ENCODE measurements at places on chromosomes 6 and 20.

- no peak for DNase-seq
These were observed 339.6 kb downstream of the UTRN start for GRCh38 chr6:144624716-144625115.

GRCh38 chr6:8229915-8230756 lies 127.8 kb upstream of the EEF1E1 start:
- DNase-seq = no peak

DNA sequence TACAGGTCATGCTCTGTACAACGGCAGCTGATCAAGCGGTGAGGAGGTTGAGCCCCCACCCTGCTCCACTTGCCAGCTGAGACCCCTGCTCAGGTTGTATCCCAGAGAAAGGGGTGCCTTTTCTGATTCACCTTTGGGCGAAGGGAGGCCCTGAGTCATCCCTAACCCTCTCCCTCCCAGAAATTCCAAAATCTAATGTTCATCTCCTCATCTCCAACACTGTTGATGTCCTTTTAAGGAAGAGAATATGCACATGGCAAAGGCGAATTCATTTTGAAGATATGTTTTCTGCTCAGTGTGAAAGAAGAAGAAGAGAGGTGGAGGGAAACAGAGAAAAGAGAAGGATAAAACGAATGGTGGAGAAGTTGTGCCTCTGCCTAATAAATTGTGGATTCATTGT lies 120.5 kb downstream of the SCML4 start:
- no peak for DNase-seq

DNA sequence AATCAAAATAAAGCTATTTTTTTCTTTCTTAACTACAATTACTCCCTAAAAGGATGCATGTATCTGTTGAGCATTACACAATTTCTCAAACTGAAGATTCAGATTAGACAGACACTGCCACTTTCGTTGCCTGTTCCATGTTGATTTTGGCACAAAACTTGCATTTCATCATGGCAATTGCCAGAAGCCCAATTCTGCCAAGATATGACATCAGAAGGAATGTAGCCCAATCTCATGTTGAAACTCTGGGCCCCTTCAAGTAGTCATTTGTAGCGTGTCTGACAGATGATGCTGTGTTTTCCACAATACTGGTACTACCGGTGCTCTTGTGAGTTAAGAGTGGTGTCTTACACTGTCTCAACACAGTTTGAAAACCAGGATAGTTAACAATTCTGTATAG lies 705.4 kb downstream of the PTPRT start:
- DNase-seq = no peak

DNA sequence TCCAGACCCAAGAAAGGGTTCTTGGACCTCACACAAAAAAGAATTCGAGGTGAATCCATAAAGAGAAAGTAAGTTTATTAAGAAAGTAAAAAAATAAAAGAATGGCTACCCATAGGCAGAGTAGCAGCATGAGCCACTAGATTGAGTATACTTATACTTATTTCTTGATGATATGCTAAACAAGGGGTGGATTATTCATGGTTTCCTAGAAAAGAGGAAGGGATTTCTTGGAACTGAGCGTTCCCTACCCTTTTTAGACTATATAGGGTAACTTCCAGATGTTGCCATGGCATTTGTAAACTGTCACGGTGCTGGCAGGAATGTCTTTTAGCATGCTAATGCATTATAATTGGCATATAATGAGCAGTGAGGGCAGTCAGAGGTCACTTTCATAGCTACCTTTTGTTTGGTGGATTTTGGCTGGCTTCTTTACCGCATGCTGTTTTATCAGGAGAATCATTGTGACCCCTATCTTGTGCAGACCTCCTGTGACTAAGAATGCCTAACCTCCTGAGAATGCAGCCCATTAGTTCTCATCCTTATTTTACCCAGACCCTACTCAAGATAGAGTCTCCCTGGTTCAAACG lies 44.3 kb downstream of the TENT5A start:
- peak; percentile 63 for DNase-seq

DNA sequence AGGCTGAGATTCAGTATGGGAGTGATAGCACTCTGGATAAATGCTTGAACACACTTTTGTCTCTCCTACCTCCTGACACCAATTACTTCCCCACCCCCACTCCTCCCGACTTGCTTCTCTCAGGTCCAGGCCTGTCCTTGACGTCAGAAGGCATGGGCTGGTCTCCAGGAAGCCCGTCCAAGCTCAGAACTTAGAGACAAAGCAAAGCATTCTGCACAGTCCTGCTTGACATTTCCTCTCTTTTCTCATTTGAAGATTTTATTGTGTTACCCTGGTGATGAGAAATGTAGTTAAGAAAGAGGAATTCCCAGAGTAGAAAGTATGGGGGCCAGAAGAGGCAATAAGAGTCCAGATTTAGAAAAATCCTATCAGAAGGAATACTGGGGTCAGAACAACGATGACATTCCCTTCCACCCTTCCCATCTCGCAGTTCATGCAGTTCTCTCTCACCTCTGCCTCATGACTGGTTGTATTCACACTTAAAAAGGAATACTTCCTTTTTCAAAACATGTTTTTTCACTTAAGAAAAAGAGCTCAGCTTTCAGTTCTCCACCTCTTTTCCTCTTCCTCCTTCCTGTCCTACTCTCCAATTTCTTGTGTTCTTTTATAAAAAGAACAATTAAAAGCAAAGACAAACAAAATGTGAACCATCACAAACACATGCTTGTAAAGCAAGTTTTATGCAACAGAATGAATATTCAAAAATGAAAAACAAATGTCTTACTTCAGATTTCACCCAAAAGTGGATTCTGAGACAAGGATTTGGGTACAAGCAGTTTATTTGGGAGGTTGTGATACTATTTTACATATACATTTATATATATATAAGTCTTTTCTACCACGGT lies 18.5 kb upstream of the FAM184A start:
- no peak for DNase-seq

GRCh38 chr6:167647306-167647705 lies 179.4 kb upstream of the AFDN start:
- no peak for DNase-seq

GRCh38 chr6:169864148-169865020 lies 113.0 kb downstream of the ERMARD start:
- DNase-seq = no peak

GRCh38 chr6:157717340-157717748 lies 105.7 kb upstream of the SNX9 start:
- DNase-seq = no peak

- no peak for DNase-seq
These were observed 2.4 kb downstream of the COL11A2 start for GRCh38 chr6:33189625-33190448.

DNA sequence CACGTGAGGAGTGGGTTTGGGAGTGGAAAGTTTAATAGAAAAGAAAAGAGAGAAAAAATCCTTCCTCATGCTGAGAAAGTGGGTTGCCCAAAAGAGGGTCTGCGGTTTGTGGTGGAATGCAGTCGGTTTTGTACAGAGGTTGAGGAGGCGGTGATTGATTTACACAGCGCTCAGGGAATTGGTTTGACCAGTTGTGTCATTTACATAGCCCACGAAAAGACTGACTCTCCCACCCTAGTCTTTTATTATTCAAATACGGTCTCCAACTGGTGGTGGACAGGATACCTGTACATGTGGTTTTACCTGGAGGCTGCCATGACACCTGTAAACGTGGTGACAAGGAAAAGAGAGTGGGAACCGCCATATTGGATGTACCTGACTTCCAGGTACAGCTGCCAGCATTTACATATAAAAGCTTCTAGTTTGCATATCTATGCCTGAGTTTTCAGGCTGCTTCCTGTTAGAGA lies 42.1 kb downstream of the HLA-DPB1 start:
- DNase-seq = peak; percentile 78

- DNase-seq = no peak
These were observed 6.0 kb upstream of the FILIP1 start for GRCh38 chr6:75499640-75500039.

GRCh38 chr6:470901-471448 lies 79.4 kb downstream of the IRF4 start:
- DNase-seq = no peak

GRCh38 chr6:88760091-88760490 lies 203.3 kb downstream of the RNGTT start:
- DNase-seq = no peak

DNA sequence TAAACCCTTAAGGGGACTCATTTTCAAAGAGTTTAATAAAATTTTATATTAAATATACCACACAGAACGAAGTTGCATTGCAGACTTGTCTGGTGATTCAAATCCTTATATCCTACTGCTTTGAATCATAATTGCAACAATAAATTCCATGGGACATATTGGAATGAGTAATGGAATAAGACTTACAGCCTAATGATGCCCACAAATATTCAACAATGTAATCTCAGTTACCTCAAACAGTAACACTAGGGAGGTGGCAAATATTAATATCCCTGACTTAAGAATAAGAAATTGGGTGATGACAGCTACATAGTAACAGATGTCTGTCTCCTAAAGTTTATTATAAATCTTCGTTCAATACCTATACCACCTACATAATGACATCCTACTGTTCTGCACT lies 52.6 kb downstream of the BMP5 start:
- no peak for DNase-seq

GRCh38 chr6:93790981-93791380 lies 371.6 kb upstream of the EPHA7 start:
- no peak for DNase-seq

DNA sequence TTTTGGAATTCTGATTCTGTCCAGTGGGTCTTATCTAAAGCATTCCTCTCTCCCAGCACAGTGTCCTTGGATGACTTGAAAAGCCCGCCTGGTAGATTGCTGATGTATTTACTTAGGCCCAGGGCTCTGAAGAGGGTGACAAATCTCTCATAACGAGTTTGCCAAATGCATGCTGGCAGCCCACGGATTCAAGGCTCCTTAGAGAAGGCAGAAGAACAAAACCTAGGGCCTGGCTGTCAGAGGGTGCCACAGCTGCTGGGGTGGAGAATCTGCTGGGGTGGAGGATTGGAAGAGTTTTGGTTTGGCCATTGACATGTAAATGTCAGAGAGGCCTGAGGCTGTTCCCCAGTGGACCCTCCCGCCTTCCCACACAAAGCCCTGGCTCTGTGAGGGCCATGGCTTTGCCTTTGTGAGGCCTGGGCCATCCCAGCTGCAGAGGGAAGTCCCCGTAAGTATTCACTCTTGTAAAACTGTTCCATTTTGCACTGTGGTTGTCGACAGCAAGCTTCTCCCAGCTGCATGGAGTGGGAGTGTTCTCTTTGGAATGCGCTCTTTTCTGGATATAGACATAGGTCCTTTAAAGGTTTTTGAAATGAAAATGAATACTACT lies 50.3 kb downstream of the ANKRD6 start:
- peak; percentile 70 for DNase-seq

DNA sequence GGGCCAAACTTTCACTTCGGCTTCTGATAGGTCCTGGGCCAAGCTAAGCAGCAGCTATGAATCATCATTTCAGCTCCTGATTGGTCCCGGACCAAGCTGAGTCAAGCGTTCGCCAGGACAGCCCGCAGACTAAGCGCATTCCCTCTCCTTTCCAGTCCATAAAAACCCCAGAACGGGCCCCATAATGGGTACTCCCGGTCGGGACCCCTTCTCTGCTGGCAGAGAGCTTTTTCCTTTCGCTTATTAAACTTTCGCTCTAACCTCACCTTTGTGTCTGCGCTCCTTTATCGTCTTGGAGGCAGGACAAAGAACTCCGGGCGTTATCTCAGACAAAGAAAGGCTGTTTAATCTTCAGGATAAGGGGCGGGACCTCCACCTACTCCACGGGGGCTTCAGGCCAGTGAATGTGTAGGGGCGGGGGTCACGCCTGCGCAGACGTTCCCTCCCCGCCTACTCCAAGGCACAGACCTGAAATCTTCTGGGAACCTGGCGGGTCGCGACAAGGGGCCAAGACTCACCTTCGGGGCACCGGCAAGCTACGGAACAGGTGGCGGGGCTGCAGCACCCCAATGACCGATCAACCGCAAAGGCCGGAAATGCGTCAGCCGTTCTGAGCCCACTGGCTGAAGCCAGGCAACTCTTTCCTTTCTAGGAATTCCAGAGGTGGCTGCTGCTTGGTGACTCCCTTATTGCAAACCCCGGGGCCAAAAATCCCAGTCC lies at the start of gene ZSCAN31:
ZSCAN31 (minus strand) TSS at position 585 of the 720 bp plus-strand sequence. CDS start 6,465 bp downstream, outside the sequence.
- peak; percentile 98 for DNase-seq

DNA sequence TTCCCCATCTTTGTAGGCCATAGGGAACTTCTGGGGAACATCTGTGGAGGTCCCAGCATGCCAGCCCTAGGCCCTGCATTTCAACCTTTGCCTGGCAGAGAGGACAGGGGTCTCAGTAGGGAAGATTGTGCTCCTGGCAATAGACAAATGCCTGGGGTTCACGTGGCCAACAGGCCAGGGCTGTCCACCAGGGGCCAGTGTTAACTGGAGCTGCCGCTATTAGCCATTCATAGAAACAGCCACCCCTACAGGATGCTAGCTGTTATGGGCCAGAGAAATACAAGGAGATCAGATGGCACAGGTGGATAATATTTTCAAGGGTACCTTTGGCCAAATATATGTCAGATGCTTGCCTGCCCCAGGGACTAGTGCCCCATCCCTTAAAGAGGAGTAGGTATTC lies 932.9 kb downstream of the QKI start:
- no peak for DNase-seq

DNA sequence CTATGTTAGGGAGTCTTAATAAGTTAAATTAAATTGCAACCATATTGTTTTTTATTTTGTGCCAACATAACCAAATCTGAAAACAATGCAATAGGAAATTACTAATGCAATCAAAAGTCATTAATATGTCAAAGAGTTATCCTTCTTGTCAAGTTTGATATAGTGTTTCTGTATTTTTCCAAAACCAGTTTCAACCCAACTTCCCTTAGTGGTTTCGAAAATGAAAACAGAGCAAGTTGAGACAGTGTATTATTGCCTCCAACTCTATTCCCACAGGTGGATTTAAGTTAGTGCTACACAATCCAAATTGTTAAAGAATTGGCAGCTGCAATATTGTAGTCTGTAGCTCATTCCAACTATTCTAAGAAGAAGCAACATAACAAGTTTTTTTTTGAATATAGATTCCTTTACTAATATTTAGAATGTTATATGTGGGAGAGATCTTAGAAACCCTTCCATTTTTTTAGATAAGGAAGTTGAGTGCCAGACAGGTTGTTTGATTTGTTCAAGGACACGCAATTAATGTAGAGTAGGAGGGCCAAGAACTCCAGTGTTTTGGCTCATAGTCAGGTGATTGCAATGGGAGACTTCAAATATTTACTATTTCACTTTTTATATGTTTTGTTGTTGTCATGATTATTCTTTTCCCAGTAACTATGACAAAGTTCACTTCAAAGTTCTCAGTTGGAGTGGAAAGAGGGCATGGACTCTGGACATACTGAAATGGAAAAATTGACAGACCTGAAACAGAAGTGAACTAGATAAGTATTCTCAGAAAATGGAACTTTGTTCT lies 282.4 kb upstream of the HSF2 start:
- no peak for DNase-seq

DNA sequence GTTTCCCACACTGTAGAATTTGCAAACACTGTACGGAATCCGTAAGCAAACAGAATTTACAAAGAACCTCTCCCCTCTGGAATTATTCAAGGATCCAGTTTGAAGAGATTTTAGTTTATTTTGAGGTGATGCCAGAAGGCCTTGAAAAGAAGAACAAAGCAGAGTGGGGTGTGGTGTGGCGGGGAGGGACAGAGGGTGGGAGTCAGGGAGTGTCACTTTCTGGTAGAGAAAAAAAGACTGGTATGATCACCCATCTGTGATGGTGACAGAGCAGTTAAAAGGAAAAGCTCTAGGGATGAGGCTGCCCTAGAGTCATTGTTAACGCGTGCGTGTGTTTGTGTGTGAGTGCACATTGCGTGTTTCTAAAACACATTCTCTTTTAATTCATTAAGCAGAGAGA lies 97.0 kb upstream of the F13A1 start:
- no peak for DNase-seq

Measured in iPS DF 19.7 (cell line).